Hematopoietic multipotent progenitor cell (in vitro differentiated cells): ENCODE measurements at places on chromosomes 6 and 20. TPM values are rescaled to one million over a fixed set of nuclear protein-coding genes. Genes with fewer than 3 reads are reported as not detected.

NRM gene
- 9.4 TPM for total RNA-seq

PKHD1 gene
- under 0.01 TPM for total RNA-seq

GGTLC1 gene
- total RNA-seq, result not detected

SLCO4A1 gene
- total RNA-seq, result 15.3 TPM

ACTL10 gene
- total RNA-seq, result 6.2 TPM
